ENCODE measurements at places on chromosomes 16 and 17.

DNA sequence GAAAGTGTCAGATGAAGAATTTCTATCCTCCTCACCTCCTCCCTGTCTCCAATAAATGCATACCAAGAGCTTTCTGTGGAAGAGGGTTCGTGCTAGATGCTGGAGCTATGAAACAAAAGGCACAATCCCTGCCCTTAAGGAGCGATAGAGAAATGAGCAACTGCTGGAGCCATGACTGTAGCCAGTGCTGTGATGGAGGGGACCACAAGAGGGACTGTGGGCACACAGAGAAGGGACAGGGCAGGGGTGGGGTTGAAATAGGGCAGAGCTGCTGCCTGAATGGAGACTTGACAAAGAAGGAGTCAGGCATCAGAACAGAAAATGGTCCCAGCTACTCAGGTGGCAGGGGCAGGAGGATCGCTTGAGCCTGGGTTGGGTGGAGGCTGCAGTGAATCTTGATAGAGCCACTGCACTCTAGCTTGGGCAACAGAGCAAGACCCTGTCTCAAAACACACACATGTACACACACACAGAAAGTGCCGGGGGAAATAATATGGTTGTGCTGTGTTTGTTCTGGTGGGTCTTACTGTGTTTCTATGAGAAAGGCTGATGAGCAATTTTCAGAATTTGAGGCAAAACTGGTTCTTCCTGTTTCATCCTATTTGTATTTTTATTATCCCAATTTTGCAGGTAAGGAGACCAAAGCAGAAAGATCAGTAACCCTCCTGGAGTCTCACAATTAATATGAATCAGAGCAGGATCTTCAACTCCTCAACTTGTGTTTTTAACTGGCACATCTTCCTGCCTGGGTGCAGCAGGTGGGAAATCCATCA, 16.5 kb downstream of the TMEM98 start:
- no peak for DNase-seq

GRCh38 chr16:22641131-22641628, 130.5 kb downstream of the NPIPB5 start:
- no peak for DNase-seq

DNA sequence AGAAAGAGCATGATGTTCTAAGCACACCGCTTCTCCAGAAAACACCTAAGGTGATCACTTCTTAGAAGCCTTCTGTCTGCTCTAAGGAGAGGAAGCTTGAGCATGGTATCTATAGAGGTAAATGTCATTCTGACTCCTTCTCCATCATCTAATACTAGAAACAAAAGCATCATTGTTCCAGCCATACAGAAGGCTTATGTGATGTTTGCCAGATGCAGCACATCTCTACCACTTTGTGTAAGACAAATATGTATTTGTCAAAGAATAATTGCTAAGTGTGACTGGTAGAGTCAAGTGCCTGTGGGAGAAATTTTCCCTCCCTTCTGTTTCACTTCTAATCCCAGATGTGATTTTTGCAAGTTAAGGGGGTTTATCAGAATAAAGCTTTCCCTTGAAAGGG, 217.1 kb downstream of the HS3ST3A1 start:
- no peak for DNase-seq

GRCh38 chr16:5019775-5020174, 14.0 kb downstream of the NAGPA start:
- no peak for DNase-seq

- no peak for DNase-seq
Observed at GRCh38 chr16:85215478-85216118, 103.3 kb upstream of the CIBAR2 start.

- no peak for DNase-seq
Observed at GRCh38 chr16:86763819-86764218, 185.5 kb downstream of the FOXL1 start.

GRCh38 chr16:81515281-81515680, 70.7 kb downstream of the CMIP start:
- no peak for DNase-seq

GRCh38 chr17:64515419-64515818, 8.6 kb downstream of the CEP95 start:
- DNase-seq, result no peak

- no peak for DNase-seq
Observed at GRCh38 chr17:27345141-27345904, 51.4 kb downstream of the WSB1 start.

GRCh38 chr16:66983033-66983432, 5.4 kb upstream of the CES4A start:
- no peak for DNase-seq

- DNase-seq, result no peak
Observed at GRCh38 chr16:88628512-88628974, 9.8 kb upstream of the IL17C start.

- DNase-seq, result no peak
Observed at GRCh38 chr16:262121-262745, 13.5 kb downstream of the RGS11 start.

GRCh38 chr16:53091466-53092211, 36.8 kb downstream of the CHD9 start:
- DNase-seq, result peak; percentile 63

DNA sequence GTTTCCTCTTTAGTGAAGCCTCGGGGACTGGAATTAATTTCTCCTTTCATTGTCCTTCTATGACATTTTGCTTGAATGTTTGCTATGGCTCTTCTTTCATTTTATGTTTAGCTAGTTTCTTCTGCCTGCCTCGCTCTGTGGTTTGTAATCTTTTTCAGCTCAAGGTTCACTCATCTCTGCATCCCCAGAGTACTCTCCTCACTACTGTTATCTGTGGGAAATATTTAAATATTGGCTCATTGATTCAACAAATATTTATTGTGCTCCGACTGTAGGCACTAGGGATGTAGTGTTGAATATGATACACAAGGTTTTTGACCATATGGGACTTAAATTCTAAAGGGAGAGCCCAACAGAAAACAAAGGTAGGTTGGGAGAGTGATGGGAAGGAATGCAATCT, 195.9 kb downstream of the PHKB start:
- no peak for DNase-seq

- DNase-seq, result no peak
Observed at GRCh38 chr17:9072696-9073339, 51.5 kb downstream of the NTN1 start.

GRCh38 chr17:48376682-48377325, 53.2 kb downstream of the SKAP1 start:
- no peak for DNase-seq

DNA sequence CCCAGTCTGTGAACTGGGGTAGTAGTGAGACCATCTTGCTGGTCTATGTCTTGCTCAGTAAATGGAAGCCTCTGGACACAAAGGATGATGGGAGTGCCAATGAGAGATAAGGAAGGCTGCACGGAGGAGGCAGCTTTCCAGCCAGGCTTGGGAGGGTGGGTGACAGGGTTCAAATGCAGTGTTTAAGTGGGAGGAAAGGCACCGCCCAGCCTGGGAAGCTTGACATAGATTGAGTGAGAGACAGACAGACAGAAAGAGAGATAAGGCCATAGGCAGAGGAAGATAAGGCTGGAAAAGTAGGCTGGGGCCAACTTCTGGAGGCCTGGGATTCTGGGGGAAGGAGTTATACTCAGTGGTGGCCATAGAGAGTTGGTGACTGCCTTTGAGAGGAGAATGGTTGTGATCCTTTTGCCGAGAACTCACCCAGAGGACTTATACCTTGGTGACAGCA, 7.2 kb upstream of the COL1A1 start:
- no peak for DNase-seq

DNA sequence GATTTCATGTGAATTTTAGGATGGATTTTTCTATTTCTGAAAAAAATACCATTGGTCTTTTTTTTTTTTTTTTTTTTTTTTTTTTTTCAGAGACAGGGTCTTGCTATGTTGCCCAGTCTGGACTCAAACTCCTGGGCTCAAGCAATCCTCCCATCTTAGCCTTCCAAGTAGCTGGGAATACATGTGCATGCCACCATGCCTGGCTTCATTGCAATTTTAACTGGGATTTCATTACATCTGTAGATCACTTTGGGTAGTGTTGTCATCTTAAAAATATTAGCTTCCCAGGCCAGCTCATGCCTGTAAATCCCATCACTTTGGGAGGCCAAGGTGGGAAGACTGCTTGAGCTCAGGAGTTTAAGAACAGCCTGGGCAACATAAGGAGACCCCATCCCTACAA, 54.8 kb downstream of the TOM1L2 start:
- no peak for DNase-seq

DNA sequence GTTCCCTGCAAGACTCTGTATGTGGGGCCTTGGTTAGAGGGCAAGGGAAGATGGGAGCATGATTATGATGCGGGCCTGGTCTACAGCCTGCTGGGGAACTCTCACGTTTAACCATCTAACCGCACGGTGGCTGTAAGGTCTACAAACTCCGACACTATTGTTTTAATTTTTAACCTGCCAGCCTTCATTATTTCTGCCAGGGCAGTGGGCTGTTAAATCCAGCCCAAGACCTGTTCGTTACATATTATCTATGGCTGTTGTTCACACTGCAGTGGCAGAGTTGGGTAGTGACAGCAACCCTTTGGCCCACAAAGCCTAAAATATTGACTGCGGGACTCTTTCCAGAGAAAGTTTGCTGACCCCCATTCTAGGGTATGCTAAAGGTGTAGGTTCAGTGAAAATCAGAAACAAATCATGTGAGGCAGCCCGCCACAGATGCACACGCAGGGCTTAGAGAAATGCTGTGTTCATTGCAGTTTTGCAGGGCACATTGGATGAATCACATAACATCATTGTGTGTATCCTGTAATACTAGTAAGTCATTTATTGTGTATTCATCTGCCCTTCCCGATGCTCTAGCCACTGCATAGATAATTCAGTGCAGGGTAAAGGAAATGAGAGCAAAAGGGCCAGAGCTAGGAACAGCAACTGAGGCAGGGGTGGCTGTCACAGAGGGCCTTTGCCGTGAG, 14.3 kb downstream of the SNX29 start:
- DNase-seq, result no peak

- DNase-seq, result no peak
Observed at GRCh38 chr16:54211203-54211602, 75.4 kb downstream of the IRX3 start.

GRCh38 chr17:74408262-74408661, 23.6 kb upstream of the GPRC5C start:
- no peak for DNase-seq

DNA sequence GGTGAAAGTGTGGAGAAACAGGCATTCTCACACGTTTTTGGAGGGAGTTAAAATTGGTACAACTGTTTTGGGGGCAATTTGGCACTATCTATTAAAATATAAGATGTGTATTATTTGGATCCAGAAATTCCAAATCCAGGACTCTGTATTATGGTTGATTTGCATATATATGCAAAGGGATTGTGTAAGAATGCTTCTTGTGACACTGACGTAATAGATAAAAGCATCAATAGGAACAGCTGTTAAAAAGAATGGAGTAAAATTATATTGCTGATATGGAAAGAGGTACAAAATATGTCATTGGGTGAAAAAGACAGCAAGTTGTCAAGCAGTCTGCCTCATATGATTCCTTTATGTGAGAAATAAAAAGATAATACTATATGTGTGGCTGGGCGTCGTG, 17.3 kb downstream of the FA2H start:
- no peak for DNase-seq

- peak; percentile 63 for DNase-seq
Observed at GRCh38 chr17:1455291-1455796, 688 bp downstream of the CRK start.

DNA sequence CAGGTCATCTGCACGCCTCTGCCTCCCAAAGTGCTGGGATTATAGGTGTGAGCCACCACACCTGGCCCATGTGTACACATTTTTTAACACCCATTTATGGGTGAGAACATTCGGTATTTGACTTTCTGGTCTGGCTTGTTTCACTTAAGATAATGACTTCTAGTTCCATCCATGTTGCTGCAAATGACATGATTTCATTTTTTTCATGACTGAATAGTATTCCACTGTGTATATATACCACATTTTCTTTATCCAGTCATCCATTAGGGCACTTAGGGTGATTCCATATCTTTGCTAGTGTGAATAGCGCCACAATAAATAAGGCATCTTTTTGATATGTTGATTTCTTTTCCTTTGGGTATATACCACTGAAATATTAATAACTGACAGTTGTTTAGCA, 5.6 kb downstream of the ALOX12B start:
- no peak for DNase-seq

DNA sequence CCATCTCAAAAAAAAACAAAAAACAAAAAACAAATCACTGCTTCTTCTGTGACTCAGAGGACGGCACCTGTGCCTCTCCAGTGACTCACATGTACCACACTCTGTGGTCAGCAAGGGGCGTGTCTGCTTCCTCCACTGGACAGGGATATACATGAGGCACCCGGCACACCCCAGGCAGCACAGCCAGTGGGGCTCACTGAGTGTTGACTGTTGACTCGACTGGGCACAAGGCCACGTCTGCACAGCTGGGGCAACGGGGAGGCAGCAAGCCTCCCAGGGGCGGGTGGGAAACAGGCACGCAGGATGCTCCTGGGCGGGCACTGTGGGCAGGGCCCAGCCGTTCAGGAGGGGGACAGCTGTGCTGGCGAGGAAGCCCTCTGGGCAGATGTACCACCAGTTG, 64.1 kb downstream of the TIMM22 start:
- no peak for DNase-seq

DNA sequence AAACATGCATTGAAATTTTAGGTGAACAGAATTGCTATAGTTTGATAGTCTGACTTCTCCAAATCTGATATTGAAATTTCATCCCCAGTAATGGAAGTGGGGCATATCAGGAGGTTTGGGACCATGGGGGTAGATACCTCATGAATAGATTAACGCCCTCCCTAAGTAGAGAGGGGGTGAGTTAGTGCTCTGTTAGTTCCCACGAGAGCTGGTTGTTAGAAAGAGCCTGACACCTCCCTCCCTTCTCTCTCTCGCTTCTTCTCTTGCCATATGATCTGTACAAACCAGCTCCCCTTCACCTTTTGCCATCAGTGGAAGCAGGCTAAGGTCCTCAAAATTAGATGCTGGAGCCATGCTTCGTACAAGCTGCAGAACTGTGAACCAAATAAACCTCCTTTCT, 78.8 kb downstream of the BRIP1 start:
- no peak for DNase-seq

DNA sequence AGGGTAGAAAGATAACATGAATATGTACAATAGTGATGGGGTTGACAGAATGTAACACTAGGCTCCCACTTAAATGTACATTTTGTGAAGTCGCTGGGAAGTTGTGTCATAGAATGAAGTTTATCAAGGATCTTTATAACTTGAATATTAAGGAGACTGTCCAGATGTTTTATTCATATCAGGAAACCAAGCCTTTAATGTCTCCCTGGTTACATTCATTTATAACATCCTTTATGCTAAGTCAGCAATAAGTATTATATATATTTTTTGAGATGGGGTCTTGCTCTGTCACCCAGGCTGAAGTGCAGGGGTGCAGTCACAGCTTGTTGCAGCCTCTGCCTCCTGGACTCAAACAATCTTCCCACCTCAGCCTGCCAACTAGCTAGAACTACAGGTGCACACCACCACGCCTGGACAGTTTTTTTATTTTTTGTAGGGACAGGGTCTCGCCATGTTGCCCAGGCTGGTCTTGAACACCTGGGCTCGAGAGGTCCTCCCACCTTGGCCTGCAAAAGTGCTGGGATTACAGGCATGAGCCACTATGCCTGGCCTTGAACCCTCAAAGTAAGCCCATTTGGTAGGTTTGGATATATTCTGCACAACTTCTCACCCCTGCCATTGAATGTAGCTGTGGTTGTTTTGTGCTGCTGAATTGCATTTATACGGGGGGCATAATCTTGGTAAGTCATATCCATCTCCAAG, 14.1 kb downstream of the CLTC start:
- DNase-seq, result no peak

All from GM06990 (cell line).